ENCODE measurements at places on chromosomes 4 and X.

GRCh38 chr4:36322921-36323354 lies 41.5 kb downstream of the DTHD1 start:
- no peak for DNase-seq

- DNase-seq: no peak
Measured at GRCh38 chr4:124450851-124451250, 261.7 kb downstream of the ANKRD50 start.

DNA sequence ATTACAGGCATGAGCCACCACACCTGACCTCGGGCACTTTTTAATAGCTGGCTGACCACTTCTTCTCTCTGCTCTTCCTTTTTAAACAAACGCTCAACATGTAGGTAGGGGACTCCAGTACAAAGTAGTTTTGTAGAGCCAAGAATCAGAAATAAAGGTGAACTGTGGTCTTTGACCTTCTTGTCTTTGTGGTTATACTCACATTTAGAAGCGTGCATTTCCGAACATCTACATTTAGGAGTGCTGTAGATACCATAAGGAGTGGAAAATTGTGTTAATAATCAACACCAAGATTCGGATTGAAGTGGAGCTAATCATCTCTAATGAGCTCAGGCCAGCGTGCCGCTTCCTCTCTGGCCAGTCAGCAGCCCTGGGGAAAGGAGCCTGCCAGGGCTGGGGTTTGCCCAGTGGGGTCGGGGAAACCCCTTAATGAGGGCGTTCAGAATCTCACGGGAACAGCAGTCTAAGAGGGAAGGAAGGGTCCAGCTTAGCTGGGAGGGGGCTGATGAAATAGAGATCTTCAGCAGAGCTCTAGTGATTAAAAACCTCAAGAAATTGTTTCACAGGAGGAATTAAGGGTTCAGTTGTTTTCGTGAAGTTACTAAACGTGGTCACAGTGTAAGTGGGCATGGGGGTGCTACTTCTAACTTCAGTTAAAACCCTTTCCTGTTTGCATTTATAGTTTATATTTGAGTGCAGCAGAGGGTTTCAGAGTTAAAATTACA lies 81.2 kb downstream of the GAB1 start:
- no peak for DNase-seq

DNA sequence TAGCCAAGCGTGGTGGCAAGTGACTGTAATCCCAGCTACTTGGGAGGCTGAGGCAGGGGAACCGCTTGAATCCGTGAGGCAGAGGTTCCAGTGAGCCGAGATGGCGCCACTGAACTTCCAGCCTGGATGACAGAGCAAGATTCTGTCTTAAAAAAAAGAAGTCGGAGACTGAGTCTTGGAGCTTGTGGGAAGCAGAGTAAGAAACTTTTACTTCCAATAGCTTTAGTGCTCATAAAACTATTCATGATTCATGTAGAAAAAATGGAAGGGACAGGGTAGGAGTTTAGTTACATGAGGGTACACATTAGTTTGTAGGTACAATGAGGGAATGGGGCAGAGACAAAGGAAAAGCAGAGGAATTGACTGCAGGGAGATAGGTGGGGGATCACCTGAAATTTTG lies 19.3 kb downstream of the RAP2C start:
- no peak for DNase-seq

GRCh38 chrX:67207912-67208311 lies 335.9 kb upstream of the AR start:
- no peak for DNase-seq

GRCh38 chrX:120281761-120282160 lies 29.5 kb downstream of the TMEM255A start:
- no peak for DNase-seq

DNA sequence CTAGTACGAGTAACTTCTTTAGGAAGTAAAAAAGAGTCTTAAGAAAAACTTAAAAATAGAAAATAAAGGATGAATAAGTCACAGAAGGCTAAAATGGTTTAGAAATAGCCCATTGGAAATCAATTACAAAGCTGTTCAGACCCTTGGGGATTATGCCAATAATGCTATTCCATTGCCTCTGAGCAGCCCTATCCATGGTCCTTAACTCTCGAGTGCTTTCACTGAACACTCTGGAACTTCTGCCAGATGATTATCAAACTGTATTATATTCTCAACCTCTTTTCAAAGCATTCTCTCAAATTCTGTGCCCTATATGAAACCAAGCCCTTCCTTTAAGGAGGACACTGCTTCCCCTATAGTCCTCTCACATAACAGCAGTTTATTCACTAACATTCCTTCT lies 17.0 kb downstream of the SLC9B1 start:
- DNase-seq: no peak

DNA sequence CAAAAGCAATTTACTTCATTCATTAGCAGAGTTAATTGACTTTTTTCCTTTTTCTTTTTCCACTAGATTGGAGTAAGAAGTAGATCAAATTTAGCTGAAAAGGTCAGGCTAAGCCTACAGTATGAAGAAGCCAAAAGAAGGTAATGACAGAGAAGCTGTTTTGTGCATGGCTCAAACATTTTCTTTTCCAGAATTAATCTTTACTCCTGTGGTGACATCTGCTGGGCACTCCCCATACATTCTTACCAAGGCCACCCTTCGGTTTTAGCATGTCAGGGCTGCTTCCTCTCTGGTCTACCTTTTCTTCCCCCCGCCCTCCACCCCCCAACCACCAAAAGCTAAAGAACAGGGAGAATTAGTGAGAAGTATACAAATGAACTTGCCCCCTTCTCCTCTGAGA lies 70.2 kb downstream of the CLDN22 start:
- no peak for DNase-seq

DNA sequence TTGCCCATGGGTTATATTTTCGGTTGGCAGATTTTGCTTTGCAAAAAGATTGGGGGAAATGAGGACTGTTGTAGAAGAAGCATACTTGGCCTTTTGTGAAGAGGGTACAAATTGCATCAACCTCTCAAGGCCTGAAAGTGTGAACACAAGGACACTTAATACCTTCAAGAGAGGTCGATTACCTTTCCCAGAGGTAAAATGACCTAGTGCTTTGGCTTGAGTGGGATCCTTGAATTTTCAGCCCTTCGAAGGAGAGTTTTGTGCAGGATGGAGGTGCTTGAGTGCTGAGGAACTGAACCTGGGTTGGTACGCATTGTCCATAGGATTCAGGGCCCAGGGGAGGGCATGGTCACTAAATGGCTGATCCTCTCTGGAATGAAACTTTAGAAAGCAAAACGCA lies 27.6 kb upstream of the NKAP start:
- no peak for DNase-seq

DNA sequence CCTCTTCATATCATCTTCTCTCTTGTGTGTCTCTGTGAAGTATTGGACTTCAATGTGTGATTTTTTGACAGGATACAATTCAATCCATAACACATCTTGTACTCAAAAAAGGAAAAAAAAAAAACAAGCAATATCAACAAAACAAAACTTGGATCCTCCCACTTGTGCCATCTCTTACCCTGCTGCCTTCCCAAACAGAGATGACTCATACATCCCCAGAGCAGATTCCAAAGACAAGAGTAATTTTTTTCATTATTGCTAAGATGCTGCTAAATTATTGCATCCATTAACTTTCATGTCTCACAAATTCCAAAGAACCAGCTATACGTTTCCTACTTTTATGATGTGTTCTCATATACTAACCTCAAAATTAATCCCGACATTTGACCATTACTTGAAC lies 479.2 kb downstream of the GBA3 start:
- no peak for DNase-seq

DNA sequence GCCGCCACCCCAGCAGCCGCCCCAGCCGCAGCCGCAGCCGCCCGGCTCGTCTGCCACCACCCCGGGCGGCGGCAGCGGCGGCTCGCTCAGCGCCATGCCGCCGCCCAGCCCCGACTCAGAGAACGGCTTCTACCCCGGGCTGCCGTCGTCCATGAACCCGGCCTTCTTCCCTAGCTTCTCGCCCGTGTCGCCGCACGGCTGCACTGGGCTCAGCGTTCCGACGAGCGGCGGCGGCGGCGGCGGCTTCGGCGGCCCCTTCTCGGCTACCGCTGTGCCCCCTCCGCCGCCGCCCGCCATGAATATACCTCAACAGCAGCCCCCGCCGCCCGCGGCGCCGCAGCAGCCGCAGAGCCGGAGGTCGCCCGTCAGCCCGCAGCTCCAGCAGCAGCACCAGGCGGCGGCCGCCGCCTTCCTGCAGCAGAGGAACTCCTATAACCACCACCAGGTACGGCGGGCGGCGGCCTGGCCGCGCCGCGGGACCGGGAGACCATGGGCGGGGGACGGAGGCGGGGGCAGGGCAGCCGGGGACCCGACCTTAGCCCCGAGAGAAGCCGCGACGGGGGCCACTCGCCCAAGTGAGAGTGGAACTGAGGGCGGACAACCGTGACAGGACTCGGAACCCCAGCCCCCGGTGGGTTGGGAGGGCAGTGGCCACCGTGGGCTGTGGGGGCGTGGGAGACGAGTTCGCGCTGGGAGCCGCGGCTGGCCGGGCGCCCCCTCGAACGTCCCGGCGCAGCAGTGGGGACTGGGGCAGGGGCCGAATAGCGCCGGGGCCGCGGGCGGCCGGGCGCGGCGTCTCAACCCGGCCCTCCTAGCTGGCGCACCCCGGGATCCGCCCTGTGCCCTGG lies 1.8 kb downstream of the CPEB2 start:
- no peak for DNase-seq

DNA sequence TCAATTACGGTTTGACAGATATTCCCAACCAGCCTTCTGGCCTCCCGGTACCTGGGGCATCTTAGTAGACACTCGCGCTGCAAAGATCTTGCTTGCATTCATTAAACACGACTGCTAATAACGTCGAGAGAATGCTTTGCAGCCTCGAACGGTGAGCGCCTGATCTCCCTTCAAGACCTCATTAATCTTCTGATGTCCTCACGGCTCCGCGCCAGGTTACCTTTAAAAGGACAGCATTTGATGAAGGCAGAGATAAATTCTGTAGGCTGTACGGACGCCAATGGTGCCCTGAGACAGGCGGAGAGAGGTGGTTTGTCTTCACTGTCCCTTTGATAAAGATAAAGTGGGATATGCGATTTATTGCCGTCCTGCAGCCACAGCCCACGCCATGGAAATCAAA lies 64.2 kb downstream of the SHOX start:
- no peak for DNase-seq

DNA sequence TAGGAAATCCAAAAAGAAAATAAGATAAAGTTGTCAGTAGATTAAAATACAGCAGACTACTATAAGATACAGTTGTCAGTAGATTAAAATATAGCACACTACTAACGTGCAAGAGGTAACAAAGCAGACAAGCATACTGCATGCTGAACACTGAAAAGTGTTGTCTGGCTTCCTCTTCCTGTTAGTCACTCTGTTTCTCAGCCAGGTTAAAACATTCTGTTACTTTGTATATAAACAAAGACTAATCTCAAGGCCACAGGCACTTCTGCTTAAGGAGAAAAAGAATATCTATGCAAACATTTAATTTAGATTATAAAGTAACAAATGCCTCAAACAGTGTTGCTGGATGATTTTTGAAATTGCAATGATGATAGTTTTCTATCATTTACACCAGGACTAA lies 41.0 kb upstream of the SCD5 start:
- DNase-seq: no peak

- no peak for DNase-seq
Measured at GRCh38 chr4:88907478-88907877, 149.5 kb downstream of the FAM13A start.

GRCh38 chrX:53280331-53281320 lies 758 bp downstream of the IQSEC2 start:
- DNase-seq: no peak

DNA sequence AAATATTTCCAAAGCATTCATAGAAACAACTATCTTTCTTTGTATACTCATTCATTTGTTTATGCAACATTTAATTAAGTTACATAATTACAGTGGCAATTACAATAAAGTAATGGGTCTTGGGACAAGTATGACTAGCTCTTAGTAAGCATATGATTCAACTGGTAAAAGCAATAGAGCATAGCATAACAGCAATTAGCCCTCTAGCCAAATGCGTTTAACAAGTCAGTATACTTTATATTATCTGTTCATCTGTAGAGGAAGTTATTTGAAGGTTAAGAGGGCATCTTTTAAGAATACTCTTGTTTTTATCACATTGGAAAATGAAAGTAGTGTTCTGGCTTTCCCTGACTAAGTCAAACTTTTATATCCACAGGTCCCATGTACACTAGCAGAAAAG lies 198.1 kb upstream of the UGT8 start:
- no peak for DNase-seq

DNA sequence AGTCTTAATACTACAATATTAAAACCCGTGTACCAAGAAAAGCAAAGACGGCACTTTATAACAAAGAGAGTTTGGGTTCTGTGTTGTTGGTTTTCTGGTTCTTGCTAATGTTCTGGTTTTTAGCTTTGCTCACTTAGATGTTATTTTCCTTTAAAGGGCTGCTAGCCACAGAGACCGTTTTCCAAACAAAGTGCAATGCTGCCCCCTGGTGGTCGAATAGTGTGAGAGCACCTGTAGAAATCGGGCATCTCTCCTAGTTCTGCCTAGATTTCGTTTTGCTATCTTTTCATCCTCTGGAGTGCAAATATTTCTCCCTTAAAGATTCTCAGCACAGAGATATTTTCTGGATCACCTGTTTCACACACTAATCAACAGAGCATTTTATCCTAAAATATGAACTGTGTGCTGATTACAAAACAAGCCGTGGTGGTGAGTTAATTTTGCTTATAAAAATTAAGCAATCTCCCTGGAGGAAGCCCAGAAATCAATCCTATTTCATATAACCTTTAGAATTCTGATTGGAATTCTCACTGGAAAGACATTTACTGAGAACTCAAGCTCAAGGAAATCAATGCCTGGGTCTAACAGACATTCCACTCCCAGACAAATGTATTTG lies 334.5 kb upstream of the NOCT start:
- peak; percentile 54 for DNase-seq

- no peak for DNase-seq
Measured at GRCh38 chr4:139984471-139984870, 169.5 kb downstream of the MAML3 start.

- DNase-seq: no peak
Measured at GRCh38 chr4:183657564-183657963, 1.4 kb downstream of the RWDD4 start.

GRCh38 chr4:168865854-168866253 lies 144.2 kb downstream of the CBR4 start:
- DNase-seq: no peak

- DNase-seq: no peak
Measured at GRCh38 chr4:5261866-5262265, 210.6 kb downstream of the STK32B start.

DNA sequence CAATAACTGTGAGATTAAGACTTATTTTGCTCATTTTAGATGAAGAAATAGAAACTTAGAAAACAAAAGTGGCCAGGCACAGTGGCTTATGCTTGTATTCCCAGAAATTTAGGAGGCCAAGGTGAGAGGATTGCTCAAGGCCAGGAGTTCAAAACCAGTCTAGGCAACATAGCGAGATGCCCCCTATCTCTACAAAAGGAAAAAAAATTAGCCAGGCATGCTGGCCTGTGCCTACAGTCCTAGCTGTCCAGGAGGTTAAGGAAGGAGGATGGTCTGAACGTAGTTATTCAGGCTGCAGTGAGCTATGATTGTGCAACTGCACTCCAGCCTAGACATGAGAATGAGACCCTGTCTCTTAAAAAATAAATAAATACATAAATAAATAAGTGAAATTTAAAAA lies 28.0 kb downstream of the APELA start:
- DNase-seq: no peak

Data from stimulated activated CD8-positive, alpha-beta memory T cell treated with anti-CD3 and anti-CD28 coated beads, Interleukin-4, amount 100 ng/mL, for 4 hours (primary cell).